Right hindlimb (tissue), 1 donor: ENCODE measurements at places on chromosomes 7 and 10.

GRCh38 chr7:6640246-6640721 is 3.2 kb downstream of the ZNF316 start:
- DNase-seq, result no peak

DNA sequence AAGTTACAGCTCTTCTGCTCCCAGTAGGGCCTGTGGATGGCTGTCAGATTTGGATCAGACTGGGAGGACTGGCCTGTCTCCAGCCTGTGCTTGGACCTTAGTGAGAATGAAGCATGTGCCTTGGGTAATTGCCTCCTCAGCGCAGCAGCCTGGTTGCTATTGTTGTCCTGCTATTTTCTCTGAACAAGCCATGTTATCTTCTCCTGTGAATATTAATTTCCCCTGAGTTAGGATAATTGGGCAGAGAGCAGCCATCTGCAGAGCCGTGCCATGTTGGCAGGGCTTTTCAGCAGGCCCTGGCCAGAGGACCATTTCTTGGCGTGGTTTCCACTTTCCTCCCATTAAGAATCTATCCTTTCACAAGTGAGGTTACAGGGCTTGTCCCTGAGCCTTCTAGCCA is 497.3 kb downstream of the SORCS3 start:
- no peak for DNase-seq

DNA sequence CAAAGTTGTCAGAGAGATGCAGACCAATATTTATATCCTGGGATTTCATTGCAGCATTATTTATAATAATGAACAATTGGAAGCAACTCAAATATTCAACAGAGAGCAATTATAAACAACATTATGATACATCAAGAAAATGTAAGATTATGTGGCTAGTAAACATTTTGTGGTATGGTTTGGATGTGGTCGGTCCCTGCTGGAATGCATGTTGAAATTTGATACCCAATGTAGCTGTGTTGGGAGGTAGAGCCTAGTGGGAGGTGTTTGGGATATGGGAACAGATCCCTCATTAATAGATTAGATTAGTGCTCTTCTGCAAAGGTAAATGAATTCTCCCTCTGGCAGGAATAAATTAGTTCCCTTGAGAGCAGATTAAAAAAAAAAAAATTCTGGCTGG is 350.9 kb downstream of the ANKRD30A start:
- DNase-seq, result no peak

- no peak for DNase-seq
Measured at GRCh38 chr7:96870934-96871333, 134.4 kb upstream of the DLX6 start.

DNA sequence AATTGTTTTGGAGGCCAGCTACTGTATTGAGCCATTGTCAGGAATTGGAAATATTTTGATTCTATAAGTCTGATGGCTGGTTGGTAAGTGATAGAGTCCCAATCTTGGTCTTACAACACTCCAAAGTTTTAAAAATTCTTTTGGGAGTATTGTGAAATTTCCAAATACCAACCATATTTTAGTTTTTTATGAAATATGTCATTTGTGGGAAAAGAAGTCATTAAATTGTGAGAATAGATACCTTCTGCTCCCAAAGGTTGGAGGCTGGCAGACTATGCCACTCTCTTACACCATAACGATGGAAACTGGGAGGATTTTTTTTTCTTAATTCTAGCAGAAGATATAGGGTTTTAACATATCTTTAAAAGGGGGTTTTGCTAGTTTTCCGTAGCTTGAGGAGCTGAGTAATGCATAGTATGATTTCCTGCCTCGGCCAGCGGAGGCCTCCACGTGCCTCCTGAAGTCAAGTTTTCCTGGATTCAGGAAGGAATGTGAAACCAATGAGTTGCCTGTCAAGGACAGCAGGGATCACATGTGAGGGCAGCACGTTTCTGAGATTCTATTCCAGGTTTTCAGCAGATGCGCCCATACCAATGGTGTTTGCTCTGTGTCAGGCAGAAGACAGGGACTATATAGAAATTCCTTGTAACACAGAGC is 92.2 kb upstream of the LAMB4 start:
- DNase-seq, result no peak

GRCh38 chr7:132240262-132240661 is 336.0 kb downstream of the PLXNA4 start:
- no peak for DNase-seq

GRCh38 chr7:112072541-112073245 is 133.5 kb downstream of the DOCK4 start:
- DNase-seq, result no peak

- DNase-seq, result peak; percentile 47
Measured at GRCh38 chr10:78935697-78936407, 132.9 kb upstream of the ZMIZ1 start.

DNA sequence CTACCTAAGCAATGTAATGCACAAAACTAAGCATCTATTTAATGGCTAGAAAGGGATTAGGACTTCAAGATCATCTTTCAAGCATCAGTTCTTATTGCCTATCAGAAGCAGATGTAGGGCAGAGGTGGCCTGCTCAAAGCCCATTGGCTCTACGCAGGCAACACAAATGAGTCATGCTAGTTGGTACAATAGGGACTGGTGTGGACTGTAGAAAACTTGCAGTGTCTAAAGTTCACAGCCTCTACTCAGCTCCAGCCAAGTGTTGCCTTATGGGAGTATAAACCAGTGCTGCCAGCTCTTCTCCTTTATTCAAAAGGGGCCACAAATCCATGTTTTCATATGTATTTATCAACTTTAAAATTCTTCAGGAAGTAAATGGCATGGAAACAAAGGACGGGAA is 31.7 kb downstream of the ASAH2 start:
- no peak for DNase-seq

DNA sequence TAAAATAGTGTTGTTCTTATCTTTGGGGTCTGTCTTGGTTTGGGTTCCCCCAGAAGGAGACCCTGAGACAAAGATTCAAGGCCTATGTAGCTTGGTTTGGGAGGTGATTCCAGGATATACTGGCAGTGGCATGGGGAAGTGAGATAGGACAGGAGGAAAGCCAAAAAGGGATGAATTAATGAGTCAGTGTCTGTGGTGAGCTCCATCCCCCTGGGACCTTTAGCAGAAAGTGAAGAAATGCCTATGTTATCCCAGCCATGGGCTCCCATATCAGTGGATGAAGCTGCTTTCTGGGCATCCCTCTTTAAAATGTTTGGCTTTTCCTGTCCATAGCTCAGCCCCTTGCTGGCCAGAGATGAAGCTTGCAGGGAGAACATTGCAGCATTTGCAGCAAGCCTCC is 217.0 kb upstream of the CTBP2 start:
- no peak for DNase-seq

DNA sequence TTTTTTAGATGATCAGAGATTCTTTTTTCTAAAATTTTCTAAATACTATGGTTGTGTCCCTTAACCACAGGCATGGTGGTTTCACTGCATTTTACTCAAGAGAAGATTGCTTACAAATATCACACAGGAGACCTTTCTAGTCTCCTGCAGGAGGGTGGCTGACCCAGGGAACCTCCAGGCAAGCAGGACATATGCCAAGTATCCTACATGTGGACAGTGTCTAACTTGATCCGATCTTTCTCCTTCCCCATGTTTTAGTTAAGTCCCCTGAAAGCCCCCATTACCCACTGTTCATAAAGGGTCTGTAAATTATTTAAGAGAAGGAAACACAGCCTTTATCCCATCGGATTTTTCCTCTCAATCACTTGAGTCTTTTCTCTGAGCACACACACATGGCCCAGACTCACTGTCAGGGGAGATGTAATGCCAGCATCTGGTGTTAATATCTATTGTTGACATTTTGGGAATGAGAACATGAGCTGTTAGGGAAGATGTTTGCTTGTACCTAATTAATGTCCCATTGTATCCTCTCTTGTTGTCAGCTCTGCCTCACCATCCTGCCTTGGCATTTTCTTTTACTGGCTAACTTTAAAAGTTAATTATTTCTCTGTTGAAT is 755.2 kb downstream of the AUTS2 start:
- DNase-seq, result no peak

DNA sequence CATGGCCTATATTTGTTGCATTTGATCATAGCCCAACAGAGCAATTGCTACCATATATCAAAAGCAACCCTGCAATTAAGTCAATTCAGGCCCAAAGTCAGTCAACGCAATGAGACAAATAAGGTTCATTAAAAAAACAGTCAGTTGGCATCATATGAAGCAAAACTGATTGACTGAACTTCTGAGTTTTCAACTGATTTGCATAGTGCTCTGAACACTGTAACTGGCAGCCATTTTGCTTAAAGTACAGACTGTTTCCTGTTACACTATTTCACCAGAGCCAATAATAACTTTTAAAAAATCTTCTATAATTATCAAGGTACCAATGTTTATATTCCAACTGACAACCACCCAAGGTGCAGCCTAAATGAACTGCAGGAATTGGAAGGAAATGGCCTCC is 68.4 kb upstream of the RAPGEF5 start:
- DNase-seq, result no peak

DNA sequence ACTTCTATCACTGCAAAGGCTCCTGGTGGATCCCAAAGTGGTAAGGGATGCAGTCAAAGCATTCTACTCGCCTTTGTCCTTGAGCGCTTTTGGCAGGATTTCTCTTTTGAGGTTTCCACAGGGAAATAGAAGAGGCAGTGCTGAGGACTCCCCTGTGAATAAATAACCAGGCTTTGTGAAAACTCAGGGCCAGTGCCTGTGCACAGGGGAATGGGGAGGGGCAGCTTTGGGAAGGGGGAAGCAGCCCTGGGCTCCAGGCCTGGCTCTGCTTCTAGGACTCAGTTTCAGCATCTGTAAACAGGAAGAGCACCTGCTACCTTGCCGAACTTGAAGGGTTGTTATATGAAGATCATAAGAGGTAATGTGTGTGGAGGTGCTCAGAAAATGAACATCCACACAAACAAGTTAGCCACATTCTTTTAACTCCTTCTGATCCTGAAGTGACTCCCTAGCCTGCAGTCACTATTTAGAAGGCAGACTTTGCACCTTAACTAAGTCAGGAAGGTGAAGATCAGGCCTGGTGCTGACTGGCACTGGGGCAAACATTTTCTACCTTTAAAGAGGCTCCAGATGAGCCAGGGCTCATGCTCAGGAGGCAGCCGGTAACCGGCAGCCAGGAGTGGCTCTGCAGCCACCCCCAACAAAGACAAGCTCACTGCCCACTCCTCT is 22.5 kb upstream of the MMP21 start:
- DNase-seq, result no peak

- DNase-seq, result no peak
Measured at GRCh38 chr10:101562231-101562630, 25.8 kb downstream of the POLL start.

- peak; percentile 44 for DNase-seq
Measured at GRCh38 chr10:35843524-35844181, 201.6 kb upstream of the FZD8 start.
